ENCODE measurements at places on chromosomes 6 and 20. TPM values are rescaled to one million over a fixed set of nuclear protein-coding genes. Genes with fewer than 3 reads are reported as not detected.

Gene LHFPL5
- total RNA-seq: not detected

Gene MYBL2
- 107 TPM for total RNA-seq

Gene KIF13A
- 65.8 TPM for total RNA-seq

Gene MTCH1
- 218 TPM for total RNA-seq

Gene CDC5L
- total RNA-seq: 23.5 TPM

Gene VGLL2
- not detected for total RNA-seq

Gene DUSP15
- not detected for total RNA-seq

Gene POM121L2
- total RNA-seq: not detected
